Germinal center (tissue), 1 donor: ENCODE measurements at places on chromosomes 1 and 21.

- DNase-seq, result no peak
These were observed 841 bp downstream of the POFUT2 start for GRCh38 chr21:45286671-45287437.

GRCh38 chr1:157390651-157391050 lies 161.7 kb downstream of the FCRL5 start:
- DNase-seq, result no peak

GRCh38 chr1:154657556-154657955 lies 49.6 kb upstream of the ADAR start:
- no peak for DNase-seq

DNA sequence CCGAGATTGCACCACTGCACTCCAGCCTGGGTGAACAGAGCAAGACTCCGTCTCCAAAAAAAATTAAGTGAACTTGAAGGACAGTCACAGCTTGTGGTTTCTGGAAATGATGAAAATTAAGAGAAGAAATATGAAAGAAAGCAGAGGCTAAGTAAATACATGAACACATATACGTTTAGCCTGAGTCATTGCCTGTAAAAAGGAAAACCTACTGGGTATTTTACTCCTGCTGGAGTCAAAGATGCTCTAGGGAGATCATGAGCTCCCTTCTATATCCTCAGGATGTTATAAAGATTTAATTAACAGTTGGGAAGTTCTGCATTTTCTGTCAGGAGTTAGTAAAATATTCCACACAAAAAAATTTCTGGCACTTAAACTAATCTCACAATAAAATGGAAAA lies 43.5 kb upstream of the TTC39A start:
- no peak for DNase-seq

DNA sequence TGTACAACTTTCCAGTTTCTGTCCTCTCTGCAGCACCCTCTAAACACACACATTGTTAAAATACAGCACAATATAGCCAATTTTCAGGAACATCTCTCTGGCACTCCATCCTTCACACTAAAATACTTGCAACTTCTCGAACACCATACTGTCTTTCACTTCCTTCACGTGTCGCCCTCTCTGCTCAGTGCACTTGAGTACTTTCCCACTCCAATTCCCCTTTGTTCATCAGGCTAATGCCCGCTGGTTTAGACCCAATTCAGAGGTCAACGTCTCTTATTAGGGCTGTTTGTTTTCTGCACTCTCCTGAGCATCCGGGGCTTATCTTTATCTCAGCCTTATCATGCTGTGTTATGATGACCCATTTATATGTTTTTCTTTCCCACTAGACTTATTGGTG lies 238.2 kb upstream of the SGIP1 start:
- no peak for DNase-seq

- no peak for DNase-seq
These were observed 49.3 kb upstream of the JUN start for GRCh38 chr1:58833166-58833565.

DNA sequence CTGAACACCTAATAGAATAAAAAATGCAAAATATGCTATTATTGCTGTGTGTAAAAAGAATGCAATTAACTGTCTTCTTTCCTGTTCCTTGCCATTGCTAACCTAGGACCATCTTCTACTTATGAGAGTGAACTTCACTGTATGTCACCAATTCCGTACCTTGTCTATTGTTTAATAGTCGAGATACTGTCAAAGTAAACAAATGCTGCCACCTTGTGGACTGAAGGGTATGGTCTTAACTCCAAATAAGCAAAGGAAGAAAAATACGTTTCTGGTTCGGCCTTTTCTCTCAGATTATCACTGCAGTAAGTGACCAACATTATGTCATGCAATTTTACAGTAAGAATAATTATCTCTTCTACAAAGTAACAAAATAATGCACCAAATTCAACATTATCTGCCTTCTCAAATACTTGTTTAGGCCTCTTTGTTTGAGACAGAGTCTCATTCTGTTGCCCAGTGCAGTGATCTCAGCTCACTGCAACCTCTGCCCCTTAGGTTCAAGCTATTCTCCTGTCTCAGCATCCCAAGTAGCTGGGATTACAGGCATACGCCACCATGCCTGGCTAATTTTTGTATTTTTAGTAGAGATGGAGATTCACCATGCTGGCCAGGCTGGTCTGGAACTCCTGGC lies 133.4 kb downstream of the COP1 start:
- DNase-seq, result peak; percentile 30

GRCh38 chr21:43360441-43361126 lies 66.3 kb downstream of the SIK1 start:
- DNase-seq, result no peak

DNA sequence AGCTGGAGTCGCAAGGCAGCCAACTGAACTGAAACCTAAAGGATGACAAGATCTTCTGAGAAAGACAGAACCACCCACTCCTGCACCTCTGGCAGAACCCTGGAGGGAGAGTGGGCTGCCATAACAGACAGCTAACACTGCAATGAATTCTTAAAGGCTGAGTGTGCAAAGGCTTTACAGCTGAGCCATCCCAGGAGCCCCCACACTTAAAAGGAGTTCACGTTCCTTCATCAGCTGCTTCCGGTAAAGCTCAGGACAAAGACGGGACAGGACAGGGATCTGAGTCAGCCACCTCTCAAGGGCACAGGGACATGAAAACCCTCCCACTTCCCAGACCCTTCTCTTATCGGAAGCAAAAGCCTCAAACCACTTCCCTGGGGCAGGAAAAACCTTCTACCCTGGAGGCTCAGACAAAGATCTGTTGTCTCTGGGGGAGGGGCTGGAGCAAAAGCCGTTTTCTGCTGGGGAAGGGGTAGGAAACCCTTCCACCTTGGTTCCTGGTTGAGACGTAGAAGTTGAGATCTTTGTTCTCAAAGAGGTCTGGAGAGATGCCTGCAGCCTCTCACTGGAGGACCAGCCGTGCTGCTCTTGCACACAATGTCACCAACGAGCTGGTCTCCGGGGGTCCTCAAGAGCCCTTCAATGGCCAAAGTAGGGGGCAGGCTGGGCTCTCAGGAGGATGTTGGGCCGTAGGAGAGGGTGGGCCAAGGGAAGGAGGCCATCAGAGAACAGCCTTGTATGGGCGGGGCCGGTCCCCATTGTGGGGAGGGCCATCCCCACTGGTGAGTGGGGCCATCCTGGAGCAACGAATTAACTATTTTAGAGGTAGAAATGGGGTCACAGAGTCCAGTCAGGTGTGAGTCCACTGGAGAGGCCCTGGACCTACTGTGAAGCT lies 452.4 kb downstream of the PTPRU start:
- DNase-seq, result no peak

DNA sequence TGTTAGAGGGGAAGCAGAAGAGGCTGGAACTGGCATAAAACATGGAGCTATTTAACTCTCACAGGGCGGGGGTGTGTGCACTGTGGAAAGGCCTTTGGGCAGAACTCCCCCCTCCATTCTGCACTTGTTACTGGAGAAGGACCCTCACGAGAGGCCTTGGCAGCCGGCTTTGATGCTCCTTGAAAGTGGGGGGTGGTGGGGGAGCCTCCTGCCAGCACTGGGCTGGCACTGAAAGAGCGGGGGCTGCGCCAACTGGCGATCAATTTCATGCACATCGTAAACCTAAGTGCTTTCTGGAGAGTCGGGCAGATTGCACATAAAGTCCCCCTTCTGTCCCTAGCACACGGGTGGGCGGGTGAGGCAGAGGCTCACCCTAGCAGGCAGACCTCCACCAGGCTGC lies 28.9 kb downstream of the FOXO6 start:
- DNase-seq, result no peak

- no peak for DNase-seq
These were observed 1443.7 kb downstream of the MRPL39 start for GRCh38 chr21:24163539-24163938.

DNA sequence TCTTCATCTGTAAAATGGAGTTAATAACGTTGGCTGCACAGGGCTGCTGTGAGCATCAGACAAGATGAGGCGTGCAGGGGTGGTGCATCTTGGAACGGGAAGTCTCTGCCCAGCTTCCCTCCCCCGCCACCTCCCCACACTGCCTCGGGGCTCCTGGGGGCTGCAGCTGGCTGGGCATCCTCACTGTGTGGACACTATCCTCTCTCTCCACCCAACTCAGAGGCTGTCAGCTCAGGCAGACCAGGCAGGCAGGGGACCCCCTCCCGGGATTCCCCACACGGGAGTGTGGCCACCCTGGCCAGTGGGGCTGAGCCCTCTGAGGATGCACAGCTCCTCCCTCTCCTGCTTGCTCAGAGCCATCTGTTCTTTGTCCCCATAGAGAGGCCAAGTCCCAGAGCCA lies 122.7 kb downstream of the CCDC185 start:
- no peak for DNase-seq

- DNase-seq, result no peak
These were observed 357.0 kb upstream of the PTBP2 start for GRCh38 chr1:96364576-96364975.

GRCh38 chr1:198880397-198880796 lies 241.6 kb downstream of the PTPRC start:
- no peak for DNase-seq

- DNase-seq, result peak; percentile 57
These were observed 516 bp downstream of the RCOR3 start for GRCh38 chr1:211259638-211260126.

DNA sequence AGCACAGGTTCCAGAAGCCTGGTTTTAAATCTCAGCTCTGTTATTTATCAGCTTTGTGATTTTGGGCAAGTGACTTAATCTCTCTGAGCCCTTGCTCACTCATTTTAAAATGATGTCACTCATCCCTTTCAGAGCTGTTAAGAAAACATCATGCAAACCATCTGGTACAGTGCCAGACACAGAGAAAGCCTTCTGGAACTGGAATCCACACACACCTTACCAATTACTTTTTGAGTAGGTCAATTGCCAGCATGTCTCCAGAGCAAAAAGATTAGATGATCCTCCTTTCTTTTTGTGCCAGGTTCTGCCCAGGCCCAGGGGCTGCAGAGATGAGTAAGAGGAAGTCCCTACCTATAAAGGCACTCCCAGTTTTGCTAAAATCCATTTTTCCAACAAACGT lies 61.3 kb downstream of the ROR1 start:
- DNase-seq, result no peak

DNA sequence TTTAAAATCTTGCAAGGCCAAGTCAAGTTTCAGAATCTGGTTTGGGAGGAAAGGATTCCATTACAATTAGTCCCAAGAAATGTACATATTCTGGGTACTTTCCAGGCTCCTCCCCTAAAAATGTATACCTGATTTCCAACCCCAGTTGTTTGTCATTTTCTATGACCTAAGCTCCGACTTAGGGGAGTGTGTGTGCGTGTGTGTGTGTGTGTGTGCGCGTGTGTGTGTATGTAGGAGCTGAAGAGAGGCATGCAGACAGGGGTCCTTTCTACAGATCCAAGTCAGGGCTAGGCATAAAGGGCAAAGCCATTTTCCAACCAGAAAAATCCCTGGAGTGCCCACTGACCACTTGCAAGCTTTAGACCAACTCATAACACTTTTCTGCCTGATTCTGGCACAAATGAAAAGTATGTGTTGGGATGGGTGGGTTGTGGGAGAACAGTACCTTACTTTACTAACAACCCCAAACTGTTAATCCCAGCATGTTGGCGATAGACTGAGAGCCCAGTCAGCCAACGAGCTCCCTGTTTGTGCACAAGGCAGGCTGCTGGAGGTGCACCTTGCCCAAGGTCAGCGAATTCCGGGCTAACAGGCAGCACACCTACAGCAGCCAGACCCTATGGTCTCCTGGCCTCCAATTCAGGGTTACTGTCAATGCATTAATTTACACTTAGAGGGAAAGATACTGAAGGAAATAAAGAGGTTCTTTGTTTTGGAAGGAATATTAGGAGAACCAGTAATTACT lies 1.7 kb downstream of the TRABD2B start:
- no peak for DNase-seq

GRCh38 chr21:25963181-25963580 lies 207.4 kb downstream of the APP start:
- no peak for DNase-seq

DNA sequence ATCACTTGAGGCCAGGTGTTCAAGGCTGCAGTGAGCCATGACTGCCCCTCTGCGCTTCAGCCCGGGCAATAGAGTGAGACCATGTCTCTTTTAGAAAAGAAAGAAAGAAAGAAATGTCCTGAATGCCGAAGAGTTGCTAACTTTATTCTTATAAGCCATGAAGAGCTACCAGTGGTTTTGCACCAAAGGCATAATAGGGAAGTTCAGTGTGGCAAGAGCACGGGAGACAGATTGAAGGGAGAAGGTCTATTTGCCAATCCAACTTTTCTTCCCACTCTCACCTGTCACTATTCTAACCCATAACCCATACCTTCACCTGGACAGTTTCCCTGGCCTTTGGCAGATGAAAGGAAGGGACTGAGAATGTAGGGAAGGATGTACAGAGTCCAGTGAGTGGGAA lies 4.4 kb upstream of the PEA15 start:
- no peak for DNase-seq

- DNase-seq, result peak; percentile 85
These were observed 787 bp downstream of the JAK1 start for GRCh38 chr1:64965366-64966157.

DNA sequence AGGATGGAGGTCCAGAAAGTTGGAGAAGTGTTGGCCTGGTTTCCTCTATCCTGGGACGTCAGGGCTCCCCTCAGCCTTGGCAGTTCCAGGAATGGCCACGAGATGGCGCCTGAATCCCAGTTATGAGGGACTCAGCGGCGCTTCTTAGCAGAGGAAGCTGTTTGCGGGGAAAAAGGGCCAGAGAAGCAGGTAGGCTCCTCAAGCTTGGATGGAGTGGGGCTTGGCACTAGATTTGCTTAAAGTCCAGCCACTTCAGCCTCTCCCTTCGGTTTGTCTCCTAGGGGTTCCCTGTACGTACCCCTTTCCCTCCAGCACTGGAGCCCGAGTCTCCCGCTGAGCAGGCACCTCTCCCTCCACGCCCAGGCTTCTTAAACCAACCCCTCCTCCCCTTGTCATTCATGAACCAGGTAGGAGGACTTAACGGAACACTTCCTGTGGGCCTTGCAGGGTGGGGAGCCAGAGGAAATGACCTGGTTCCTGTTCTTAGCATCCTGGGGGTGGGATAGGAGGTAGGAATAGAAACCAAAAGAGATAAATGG lies 32.0 kb upstream of the TENT5B start:
- peak; percentile 82 for DNase-seq

DNA sequence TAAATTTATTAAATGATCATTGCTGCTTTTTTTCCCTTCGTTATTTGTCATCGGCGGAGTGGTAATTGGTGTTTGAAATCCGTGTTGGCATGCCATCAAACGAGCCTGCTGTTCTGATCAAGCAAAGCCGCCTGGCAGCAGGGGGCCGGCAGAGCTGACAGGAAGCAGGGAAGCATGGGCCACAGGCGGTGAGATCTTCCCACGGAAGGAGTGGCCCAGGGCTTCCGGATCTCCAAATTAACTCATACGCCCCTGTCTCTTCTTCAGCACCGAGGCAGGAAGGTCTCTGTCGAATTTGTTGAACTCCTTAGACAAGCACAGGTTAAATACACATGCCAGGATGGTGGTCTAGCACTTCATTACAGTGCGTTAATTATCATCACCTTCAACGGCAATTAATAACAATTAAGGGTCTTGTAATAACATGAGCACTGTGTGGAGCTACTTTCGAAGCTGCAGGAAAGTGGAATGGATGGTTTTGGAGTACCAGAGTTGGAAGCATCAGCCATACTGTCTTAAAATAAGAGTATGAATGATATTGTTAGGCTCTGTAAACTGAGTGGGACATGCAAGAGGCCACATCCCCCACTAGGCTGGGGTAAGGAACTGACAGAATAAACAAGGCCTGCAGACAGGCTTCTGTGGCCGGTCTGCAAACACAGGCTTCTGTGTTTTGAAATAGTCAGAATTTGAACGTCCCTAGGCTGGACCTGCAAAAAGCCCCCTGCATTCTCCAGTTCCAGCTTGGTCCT lies 199.4 kb upstream of the DAB1 start:
- no peak for DNase-seq

- no peak for DNase-seq
These were observed 34.6 kb downstream of the C8B start for GRCh38 chr1:56931211-56931610.
